AG04449 (cell line): ENCODE measurements at places on chromosomes 12 and 14.

DNA sequence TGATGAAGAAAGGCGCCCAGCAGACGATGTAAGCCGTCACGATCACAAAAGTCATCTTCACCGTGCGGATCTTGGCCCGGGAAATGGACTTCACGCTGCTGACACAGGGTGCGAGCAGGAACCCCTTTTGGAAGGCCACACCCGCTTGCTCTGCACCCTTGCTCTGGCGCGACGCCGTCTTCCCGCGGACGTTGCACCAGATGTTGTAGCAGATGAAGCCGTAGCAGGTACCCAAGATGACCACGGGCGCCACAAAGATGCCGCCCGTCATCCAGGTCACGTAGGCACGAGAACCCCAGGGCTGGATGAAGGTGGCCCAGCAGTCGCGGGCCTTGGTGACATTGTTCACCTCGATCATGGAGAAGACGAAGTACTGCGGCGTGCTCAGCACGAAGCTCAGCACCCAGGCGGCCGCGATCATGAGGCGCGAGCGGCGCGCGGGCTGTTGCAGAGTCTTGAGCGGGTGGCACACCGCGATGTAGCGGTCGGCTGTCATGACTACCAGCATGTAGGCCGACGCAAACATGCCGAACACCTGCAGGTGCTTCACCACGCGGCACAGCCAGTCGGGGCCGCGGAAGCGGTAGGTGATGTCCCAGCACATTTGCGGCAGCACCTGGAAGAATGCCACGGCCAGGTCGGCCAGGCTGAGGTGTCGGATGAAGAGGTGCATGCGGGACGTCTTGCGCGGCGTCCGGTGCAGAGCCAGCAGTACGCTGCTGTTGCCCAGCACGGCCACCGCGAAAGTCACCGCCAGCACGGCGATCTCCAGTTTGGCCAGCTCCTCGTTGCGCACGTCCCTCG, 890 bp downstream of the AVPR1A start:
- DNase-seq = no peak

DNA sequence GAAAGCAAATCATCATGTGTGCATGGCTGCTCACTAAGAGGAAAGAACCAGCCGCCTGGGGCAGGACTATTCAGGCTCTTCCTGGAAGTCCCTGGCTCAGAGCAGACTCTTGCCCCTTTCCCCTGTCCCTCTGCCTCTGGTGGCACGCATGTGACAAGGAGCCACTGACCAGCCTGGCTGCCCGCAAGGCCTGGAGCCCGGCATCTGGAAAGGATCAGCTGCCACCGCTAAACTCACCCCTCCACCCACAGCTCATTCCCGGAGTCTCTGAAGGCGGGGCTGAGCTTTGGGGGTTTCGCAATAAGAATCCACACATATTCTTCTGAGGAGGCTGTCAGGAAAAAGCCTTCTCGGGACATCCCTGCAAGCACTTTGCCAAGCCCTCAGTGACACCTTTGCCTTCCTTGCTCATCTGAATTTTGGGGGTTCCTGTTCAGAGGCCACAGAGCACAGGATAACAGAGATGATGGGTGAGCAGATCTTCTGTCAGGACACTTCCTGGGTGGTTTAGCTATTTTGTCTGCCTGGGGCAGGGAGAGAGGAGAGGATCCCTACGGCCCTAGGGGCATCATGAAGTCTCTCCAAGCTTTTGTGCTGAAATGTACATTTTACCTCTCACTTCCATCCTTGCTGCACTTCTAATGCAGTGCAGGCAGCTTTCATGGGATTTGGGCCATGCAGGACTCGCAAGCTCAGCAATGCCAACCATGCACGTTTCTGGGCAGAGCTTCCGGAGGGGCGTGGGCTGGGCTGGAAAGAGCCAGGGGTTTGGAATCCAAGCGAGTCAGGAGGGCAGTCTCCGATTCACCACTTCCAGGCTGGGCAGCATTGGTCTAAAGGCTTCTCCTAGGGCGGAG, 124.8 kb upstream of the MAP1LC3B2 start:
- peak; percentile 67 for DNase-seq

- DNase-seq = no peak
Observed at GRCh38 chr12:20132818-20133217, 235.5 kb upstream of the PDE3A start.

DNA sequence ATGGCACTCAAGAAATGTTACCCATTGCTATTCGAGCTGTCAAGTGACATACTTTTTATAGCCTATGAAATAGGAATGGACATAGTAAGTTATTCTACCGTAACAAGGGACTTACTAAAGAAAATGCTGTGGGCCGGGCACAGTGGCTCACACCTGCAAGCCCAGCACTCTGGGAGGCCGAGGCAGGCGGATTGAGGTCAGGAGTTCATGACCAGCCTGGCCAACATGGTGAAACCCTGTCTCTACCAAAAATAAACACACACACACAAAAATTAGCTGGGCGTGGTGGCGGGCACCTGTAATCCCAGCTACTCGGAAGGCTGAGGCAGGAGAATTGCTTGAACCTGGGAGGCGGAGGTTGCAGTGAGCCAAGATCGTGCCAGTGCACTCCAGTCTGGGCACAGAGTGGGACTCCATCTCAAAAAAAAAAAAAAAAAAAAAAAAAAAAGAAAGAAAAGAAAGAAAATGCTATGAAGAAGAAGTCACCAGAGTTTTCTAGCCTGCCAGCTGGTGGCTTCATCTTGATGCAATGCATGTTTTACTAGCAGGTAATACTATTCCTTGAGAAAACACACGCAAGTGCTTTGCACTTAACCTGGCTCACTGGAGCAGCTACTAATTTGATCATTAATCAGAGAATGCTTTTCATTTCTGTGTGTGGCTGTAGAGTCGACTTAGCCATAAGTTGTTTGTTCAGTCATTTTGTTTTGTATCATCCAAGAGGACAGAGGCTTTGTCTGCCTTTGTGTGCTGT, 166.7 kb upstream of the MYL2 start:
- DNase-seq = no peak

DNA sequence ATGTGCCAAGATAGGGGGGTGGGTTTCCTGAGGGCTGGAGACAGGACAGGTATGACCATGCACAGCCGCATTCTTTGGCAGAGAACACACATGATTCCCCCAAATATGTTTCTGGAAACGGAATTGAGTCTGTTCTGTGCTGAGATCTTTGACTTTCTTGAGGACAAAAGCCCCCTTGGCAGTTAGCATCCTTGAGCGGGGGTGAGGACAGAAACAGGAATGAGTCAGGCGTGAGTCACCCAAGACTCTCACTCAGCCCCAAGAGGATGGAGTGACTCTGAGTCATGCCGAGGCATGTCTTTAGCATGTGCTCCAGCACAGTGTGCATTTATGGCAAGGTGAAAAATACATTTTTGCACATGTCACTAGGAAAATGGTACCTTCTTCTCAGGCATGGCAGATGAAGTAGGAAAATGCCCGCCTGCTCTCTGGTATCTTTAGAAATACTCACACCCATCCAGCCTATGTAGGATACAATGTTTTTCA, 52.1 kb downstream of the DAD1 start:
- DNase-seq = no peak

DNA sequence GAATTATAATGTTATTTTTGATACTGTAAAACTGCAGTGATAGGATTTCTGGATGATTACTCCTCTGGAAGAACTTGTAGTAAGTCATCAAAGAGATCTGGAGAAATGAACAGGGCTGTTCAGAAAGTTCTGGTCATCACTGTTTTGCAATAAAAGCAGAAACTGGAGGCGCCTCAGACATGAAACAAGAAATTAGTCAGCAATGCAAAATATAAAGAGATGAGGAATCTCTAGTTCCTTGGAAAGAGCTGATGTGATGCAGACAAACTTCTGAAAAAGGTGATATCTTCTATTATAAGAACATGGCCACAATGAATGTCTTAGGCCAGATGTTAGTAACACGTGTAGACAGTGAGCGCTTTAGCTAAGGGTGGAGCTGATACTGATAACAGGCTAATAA, 9.5 kb downstream of the ACIN1 start:
- no peak for DNase-seq

DNA sequence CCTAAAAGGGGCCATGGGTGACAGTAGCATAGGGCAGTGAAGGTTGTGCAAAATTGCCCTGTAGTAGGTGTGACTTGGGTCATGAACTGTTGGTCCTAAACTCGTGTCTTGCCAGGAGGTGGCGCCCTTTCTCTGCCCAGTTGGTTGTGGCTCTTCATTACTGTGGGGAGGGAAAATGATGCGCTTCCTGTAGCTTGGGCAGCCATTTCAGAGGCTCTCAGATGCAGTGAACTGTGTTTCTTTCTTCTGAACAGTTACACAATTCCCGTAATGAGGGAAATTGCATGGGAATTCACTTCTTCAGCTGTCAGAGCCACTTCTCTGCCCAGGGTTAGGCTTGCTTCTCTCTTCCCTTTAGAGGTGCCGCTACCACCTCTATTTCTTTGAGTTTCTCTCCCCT, 148.1 kb upstream of the NRXN3 start:
- no peak for DNase-seq

GRCh38 chr12:104420868-104421267, 35.9 kb upstream of the CHST11 start:
- no peak for DNase-seq

GRCh38 chr14:73124180-73124894, 12.0 kb upstream of the PSEN1 start:
- DNase-seq = no peak

DNA sequence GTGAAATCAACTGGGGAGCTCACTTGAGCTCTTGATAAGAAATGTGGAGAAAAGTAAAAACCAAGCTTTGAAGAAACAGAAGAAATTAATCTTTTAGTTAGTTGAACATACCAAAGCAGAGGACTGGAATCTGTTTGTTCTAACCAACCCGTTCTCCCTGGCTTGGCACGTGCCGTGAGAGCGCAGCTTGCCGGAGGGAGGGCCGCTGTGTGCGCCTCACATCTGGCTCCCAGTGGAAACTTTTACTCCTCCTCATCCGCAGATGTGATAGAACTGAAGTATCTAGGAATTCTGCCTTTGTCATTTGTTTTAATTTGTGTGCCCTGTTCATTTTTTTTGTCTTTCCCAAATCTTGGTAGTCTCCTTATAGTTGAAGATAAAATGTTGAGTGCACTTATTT, 64.9 kb downstream of the DDX51 start:
- DNase-seq = no peak

GRCh38 chr12:70744178-70744577, 106.9 kb upstream of the PTPRB start:
- no peak for DNase-seq

DNA sequence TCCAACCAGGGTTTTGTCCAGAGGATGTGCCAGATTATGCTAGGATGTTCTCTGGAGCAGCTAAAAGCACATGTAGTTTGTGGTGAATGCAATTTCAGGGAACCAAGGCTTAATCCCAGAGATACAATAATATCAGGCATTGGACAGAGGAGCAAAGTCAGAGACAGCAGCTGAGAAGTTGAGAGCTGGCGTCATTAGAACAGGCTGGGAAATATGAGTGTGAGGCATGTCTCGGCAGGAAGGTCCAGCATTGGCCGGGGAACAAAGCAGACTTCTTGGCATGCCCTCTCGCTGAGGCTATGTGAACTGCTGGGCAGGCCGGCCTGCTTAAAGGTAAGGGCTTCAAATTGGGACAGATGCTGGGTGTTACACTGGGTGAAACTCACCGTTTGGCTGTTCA, 125.4 kb downstream of the CAND1 start:
- no peak for DNase-seq

GRCh38 chr12:132638541-132639408, 20.2 kb downstream of the P2RX2 start:
- peak; percentile 10 for DNase-seq

- DNase-seq = no peak
Observed at GRCh38 chr12:19014240-19014639, 115.3 kb upstream of the PLEKHA5 start.

DNA sequence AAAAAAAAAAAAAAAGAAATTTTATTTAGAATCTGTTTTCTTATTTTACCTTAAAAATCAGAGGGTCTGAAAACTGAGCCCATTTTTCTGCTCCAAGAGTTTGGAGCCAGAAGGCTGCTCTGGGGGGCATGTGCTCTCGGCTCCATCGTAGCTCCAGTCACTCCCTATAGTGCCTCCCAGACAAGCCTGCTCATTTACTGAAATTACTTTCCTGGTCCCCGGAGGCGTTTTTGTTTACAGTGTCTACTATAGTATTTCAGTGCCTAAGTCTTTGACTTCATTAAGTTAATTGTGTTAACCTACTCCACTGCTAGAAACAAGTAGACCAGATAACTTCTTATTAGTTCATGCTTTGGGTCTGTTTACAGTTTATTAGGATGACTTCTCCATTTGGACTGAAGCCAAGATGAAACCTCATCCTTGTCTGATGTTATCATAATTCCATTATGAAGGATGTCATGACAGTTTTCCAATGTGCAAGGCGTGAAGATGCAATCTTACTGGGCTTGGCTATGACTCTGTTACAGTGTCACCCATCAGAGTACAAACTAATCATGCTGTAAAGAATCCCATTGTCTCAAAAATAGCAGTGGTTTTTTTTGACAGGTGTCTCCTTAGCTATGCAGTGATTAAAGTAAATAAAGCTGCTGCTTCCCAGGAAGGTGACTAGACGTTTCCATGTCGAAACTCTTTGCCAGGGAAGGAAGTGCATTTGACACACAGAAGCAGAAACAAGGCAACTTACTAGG, 182.3 kb downstream of the TMEM132C start:
- DNase-seq = no peak

- DNase-seq = no peak
Observed at GRCh38 chr14:91464615-91465205, 45.4 kb downstream of the PPP4R3A start.

- DNase-seq = no peak
Observed at GRCh38 chr12:122834104-122834920, 945 bp upstream of the HIP1R start.

GRCh38 chr12:88153959-88154358, 11.9 kb downstream of the TMTC3 start:
- no peak for DNase-seq

DNA sequence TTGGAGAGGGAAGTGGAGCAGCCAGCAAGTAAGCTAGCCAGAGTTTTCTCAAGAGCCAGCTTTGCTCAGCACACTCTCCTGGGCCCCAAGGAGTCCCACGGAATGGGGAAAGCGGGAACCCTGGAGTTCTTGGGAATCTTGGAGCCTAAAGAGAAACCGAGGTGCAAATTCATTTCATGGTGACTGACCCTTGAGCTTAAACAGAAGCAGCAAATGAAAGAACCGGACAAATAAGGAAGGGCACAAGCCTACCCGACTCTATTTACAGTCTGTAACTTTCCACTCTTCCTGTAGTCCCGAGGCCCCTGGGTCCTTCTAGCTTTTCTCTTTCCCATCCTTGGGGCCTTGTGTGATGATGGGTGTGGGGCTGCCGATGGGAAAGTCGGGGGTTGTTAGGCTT, 18.1 kb upstream of the TIGAR start:
- no peak for DNase-seq

DNA sequence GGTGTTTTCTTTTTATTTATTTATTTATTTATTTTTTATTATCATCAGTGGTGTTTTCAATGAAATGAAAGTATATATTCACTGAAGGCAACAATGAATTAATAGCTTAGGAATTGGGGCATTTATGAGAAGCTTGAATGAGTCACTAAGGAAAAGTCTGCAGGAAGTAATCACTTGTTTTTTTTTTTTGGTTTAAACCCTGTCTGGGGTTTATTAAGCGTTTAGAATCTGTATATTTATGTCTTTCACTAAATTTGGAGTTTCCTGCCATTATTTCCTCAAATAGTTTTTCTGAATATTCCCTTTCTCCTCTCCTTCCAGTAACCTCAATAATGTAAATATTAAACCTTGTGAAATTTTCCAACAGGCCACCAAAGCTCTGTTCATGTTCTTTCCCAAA, 85.5 kb downstream of the TESC start:
- DNase-seq = no peak

- DNase-seq = no peak
Observed at GRCh38 chr14:60189923-60190840, 25.0 kb upstream of the DHRS7 start.

- no peak for DNase-seq
Observed at GRCh38 chr14:72916174-72916573, 10.1 kb upstream of the DCAF4 start.
